ENCODE measurements at places on chromosomes 1 and 21.

GRCh38 chr21:28216976-28217523 is 775.6 kb downstream of the LTN1 start:
- DNase-seq, result no peak

- DNase-seq, result no peak
Observed at GRCh38 chr1:194159941-194160340, 973.5 kb upstream of the B3GALT2 start.

DNA sequence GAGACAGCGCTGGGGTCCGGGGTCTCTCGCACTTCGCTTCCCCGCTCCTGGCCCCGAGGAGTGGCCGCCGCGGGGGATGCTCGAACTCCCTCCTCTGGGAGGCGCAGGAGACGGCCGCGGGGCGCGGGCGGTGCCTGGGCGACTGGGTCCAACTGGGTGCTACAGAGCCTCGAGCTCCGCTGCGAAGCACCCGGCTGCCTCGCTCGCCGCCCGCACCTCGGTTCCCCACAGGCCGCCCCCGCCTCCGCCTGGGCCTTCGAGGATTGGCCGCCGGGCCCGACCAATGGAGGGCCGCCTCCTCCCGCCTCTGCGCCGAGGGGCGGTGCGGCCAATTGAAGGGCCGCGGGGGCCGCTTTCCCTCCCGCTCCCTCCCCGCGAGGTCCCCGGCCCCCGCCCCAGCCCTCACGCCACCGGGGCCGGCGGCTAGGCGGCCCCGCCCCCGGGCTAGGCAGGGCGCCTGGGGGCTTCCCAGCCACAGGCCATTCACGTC is at the start of gene CNN3:
Gene CNN3, minus strand, starts transcription at position 196 of the 490 bp plus-strand sequence. CDS start 216 bp downstream, outside the sequence.
- peak; percentile 96 for DNase-seq

DNA sequence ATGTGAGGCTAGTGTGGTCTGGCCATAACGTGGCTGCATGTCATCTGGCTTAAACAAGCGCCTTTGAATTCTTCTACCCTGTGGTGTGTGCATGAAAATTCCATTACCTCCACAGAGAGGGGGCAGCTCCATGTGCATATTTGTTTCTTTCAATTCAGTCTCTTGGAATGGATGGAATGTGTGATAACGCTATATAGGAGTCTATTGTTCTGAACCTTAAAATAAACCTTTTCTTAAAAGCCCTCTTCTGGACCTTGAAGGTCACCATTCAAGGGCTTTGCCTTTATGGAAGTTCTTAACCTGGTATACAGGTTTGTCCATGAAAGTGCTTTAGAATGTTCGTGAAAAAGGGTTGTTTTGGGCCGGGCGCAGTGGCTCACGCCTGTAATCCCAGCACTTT is 118.2 kb upstream of the ADGRL2 start:
- no peak for DNase-seq

GRCh38 chr21:34598931-34599400 is 15.9 kb downstream of the RCAN1 start:
- no peak for DNase-seq

GRCh38 chr1:201589186-201589585 is 50.3 kb downstream of the NAV1 start:
- no peak for DNase-seq

DNA sequence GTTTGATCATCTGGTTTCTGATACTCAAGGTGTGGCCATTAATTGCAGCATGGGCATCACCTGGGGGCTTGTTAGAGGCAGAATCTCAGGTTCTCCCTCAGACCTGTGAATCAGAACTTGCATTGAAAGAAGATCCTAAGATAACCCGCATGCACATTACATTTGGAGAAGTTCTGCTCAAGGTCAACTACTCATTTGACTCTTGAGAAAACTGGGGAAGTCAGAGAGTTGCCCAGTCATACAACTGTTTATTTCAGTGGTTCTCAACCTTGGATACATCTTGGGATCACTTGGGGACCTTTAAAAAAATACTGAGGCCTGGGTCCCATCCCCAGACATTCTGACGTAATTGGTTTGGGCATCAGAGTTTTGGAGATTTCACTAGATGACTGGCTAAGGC is 30.5 kb downstream of the CAMTA1 start:
- DNase-seq, result no peak

GRCh38 chr1:202649553-202650392 is 60.5 kb downstream of the SYT2 start:
- DNase-seq, result no peak

GRCh38 chr1:79089946-79090345 is 83.4 kb upstream of the ADGRL4 start:
- no peak for DNase-seq

GRCh38 chr1:198680174-198680875 is 41.5 kb downstream of the PTPRC start:
- no peak for DNase-seq

GRCh38 chr1:64631346-64632034 is 113.4 kb upstream of the RAVER2 start:
- no peak for DNase-seq

- DNase-seq, result no peak
Observed at GRCh38 chr1:172582889-172583288, 49.9 kb downstream of the SUCO start.

DNA sequence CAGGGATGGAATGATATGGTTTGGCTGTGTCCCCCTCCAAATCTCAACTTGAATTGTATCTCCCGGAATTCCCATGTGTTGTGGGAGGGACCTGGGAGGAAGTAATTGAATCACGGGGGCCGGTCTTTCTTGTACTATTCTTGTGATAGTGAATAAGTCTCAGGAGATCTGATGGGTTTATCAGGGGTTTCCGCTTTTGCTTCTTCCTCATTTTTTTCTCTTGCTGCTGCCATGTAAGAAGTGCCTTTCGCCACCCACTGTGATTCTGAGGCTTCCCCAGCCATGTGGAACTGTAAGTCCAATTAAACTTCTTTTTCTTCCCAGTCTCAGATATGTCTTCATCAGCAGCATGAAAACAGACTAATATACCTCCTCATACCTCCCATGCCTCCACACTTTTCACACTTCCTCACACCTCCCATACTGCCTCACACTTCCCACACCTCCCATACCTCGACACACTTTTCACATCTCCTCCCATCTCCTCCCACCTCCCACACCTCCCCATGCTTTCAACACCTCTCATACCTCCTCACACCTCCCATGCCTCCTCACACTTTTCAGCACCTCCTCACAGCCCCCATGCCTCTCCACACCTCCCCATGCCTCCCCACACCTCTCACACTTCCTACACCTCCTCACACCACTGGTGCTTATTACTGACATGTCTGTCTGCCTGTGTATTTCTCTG is 21.3 kb downstream of the GPR137B start:
- DNase-seq, result no peak

DNA sequence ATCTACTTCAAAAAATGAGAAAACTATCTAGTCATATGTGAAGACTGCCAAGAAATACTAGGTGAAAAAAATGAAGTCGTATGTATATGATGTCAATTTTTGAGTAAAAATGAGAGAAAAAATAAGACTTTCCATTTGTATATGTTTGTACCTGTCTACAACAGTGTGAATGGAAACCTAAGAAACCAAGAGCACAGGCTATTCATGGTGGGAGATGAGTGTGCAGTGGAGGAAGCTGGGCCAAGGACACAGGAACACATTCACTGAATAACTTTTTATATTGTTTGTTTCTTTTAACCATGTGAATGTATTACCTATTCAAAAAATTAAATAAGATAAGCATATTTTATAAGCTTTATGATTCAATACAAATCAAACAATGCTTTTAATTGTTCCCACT is 67.0 kb downstream of the ERO1B start:
- no peak for DNase-seq

DNA sequence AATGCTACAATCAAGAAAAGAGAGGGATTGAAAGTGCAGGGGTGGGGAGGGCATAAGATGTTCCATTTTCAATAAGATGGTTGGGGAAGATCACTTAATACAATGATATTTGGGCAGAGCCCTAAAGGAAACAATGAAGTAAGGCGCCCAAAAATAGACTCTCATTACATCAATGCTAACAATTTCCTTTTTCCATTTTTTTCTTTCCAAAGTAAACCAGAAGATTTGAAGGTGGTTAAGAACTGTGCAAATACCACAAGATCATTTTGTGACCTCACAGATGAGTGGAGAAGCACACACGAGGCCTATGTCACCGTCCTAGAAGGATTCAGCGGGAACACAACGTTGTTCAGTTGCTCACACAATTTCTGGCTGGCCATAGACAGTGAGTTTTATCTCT is 16.8 kb downstream of the IFNAR2 start:
- no peak for DNase-seq

DNA sequence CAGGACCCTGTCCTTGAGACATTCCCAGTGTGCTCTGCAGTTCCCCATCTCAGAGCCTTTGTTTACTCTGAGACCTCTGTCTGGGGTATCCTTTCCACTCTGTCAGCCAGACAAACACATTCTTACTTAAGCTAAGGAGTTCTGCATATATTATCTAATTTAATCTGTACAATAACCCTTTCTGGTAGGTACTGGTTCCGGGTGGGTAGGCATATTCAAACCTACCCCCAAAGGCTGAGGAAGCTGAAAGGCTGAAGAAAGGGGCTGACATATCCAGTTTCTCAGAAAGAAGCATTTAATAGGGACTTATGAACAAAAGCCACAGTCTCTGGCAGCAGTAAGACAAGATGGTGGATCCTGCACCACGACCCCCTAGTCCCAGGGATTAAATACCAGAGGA is 53.1 kb downstream of the KCNN3 start:
- DNase-seq, result no peak

DNA sequence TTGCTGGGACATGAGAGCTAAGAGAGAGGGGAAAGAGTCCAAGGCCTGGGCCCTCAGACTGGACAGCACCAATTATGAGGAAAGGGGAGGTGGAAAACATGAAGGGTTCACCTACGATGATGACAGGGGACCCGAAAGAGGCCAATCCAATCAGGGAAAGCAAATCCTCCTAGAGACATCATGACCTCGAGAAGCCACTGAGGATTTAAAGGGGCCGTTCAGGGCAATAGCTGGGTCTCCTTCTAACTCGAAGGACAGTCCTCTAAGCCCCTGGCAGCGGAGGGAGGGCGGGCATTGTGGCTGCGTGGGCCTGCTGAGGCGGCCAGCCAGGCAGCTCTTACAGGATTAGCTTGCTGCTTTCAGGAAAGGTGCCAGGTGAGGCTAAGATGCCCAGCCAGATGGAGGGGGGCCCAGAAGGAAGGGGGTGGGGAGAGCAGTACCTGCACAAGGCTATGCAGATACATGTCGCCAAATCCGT is 7.4 kb downstream of the MEF2D start:
- DNase-seq, result peak; percentile 76

DNA sequence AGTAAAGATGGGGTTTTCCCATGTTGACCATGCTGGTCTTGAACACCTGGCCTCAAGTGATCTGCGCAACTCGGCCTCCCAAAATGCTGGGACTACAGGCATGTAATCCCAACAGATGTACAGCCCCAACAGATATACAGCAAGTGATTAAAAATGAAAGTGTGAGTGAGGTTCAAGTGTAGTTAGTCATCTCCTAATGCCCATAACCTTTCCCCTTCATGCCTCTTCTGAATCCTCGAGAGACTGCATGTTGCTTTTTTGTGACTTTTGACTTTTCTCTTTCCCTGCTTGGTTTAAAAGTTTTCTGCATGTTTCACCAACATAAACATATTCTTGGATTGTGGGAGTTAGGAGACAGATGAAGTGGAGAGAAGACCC is 31.2 kb downstream of the KCNK2 start:
- DNase-seq, result no peak

- no peak for DNase-seq
Observed at GRCh38 chr1:8607906-8608305, 209.5 kb downstream of the RERE start.

GRCh38 chr1:202812176-202813026 is 1.6 kb downstream of the PCAT6 start:
- no peak for DNase-seq

DNA sequence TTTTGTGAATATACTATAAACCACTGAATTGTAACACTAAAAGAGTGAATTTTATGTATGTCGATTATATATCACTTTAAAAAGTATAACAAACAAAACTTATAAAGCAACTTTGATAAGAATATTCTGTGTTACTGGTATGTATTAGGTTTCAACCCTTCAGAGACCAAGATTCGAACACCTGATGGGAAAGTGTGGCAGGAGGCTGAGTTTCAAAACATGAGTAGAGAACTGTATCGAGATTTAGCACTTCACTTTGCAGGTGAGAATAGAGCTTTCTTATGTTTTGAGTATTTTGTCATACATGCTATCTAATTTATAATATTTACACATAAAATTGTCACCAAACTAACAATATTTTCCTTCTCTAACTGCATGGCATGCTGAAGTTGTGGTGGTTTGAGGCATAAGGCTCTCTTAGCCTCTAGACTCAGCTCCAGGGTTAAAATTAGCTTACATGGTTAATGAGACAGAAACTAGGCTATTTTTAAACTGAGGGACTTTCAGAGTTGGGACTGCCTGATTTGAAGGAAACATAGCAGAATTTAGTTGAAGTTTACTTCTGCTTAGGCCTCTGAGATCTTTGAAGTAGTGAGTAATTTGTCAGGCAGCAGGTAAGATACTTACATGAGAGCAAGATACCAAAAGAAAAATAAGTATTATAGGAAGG is 48.6 kb downstream of the CEP350 start:
- DNase-seq, result no peak

DNA sequence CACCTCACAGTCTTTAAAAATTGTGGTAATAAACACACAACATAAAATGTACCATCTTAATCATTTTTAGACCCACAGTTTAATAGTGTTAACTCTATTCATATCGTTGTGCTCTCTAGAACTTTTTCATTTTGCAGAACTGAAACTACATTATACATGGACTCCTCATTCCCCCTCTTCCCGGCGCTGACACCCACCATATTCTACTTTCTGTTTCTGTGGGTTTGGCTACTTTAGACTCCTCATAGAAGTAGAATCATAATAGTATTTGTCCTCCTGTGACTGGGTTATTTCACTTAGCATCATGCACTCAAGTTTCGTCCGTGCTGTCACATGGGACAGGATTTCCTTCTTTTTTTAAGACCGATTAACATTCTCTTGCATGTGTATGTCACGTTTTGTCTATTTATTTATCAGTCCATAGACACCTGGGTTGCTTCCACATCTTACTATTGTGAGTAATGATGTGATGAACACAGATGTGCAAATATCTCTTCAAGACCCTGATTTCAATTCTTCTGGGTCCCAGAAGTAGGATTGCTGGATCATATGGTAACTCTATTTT is 62.9 kb upstream of the TMPRSS2 start:
- DNase-seq, result no peak

GRCh38 chr1:216183454-216183853 is 239.8 kb downstream of the USH2A start:
- no peak for DNase-seq

GRCh38 chr1:50651476-50652263 is 228.4 kb upstream of the DMRTA2 start:
- DNase-seq, result no peak

GRCh38 chr1:235809688-235810397 is 56.9 kb downstream of the LYST start:
- DNase-seq, result no peak
